Right kidney (tissue), 9 donors: ENCODE measurements at places on chromosomes 2 and 18.

DNA sequence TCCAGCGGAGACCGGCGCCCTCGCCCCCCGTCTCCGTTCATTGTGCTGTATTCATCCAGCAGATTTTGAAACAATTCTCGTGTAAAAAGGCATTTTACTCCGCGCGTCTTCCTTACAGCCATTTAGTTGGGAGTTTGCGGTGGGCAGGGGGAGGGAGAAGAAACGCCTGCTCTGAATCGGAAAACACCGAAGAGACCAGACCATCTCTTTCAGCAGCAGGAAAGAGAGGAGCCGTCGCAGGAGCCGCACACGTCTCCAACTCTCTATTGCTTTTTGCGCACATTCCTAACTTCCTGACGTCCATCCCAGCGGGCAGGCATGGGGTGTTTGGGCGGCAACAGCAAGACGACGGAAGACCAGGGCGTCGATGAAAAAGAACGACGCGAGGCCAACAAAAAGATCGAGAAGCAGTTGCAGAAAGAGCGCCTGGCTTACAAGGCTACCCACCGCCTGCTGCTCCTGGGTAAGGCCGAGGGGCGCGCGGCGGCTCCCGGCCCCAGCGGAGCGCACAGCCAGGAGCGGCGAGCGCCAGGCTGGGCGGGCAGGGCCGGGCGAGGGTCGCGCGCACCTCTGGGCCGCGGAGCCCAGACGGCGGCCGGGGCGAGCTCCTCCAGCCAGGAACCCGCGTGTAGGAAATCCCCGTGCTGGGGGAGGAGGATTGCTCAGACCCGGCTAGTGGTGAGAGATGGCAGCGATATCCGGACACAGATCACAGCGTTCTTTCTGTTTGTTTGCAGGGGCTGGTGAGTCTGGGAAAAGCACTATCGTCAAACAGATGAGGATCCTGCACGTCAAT lies 63.2 kb downstream of the GNAL start:
- DNase-seq: peak; percentile 79

DNA sequence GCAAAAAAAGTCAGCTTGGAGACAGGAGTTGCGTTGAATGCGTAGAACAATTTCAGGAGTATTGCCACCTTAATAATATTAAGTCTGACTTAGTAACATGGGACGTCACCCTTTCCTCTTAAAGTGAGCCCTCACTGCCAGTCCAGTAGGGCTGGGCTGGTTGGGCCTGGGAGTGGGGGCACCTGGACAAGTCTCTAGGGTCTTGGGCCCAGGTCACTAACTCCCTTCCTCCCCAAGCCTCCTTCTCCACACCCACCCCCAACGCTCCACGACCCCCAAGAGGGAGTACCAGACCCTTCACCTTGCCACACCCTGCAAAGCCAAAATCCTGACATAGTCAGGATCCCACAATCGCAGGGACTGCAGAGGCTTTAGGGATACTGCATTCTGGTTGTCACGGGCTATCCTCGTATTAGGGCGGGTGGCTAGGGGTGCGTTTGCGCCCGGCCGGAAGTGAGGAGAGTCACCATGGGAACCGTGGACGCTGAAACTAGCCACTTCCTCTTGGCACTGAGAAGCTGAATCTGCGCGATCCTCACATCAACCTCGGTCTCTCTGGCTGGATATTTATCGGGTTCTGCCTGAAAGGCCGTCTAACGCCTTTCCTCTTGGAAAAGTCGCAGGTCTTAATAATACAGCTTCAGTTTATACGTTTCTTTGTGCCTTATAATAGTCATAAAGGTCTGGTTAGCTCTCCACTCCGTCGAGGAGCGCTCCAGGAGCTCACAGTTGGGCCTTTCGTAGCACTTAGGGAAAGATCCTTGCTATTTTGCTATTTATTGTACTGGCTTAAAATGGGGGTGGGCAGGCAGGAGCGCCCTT lies 10.3 kb upstream of the CXXC1 start:
- peak; percentile 69 for DNase-seq

GRCh38 chr2:52897511-52898044 lies 870.0 kb upstream of the CHAC2 start:
- no peak for DNase-seq

- no peak for DNase-seq
Measured at GRCh38 chr2:139165041-139165440, 384.9 kb upstream of the NXPH2 start.

DNA sequence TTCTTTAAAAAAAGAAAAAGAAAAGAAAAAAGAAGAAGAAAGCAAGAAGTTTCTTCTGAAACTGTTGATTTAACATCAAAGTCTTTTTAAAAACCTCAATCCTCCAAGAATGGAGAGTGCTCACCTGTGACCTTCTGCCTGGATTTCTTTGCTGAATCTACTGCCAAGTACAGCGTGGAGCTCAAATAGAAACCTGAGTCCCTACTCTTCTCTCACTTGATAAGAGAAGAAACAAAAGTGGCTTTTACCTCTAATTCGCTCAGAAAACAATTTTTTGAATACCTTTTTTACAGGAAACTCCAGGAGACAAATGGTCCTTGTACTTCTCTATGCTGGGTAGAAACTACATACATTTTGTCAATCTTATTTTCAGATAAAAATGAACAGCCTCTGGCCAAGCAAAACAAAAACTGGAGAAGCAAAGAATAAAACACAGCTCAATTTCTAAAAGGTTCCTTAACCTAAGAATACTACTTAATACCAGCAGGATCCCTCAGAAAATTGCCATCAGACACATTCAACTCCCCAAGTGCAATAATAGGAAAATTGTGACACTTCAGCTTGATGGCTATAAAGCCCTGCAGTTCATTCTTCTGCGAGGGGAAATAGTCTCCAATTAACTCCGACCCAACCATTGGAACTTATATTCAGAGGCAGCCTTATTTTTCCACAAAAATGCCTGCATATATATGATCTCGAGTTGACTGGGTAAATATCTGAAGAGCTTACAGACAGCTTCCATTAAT lies 85.8 kb downstream of the GRB14 start:
- DNase-seq: no peak

DNA sequence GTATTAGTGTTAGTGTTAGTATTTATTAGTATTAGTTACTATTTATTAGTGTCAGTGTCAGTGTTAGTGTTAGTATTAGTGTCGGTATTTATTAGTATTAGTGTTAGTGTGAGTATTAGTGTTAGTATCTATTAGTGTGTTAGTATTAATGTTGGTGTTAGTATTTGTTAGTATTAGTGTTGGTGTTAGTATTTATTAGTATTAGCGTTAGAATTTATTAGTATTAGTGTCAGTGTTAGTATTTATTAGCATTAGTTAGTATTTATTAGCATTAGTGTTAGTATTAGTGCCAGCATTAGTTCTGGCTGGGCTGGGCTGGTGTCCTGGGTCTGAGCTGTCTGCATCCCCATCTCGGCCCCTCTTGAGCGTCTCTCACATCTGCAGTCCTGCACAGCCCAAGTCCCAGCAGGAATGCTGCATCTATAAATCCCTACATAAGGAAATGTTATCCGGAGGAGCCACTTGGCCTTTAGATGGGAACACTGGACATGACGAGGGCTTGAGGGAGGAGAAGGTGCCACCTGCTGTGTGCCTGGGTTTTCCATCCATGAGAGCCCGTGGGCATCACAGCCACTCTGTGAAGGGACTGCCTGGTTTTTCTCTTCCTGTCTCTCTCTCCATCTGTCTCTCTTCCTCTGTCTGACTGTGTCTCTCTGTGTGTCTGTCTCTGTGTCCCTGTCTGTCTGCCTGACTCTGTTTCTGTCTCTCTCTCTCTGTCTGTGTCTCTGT lies 33.6 kb downstream of the TWIST2 start:
- no peak for DNase-seq

- no peak for DNase-seq
Measured at GRCh38 chr2:40935349-40935748, 483.5 kb upstream of the SLC8A1 start.

- DNase-seq: no peak
Measured at GRCh38 chr18:37481072-37481471, 84.5 kb downstream of the CELF4 start.

GRCh38 chr2:219415580-219416234 lies 2.5 kb upstream of the DES start:
- DNase-seq: no peak

GRCh38 chr2:39469807-39470206 lies 32.7 kb upstream of the MAP4K3 start:
- DNase-seq: no peak

- no peak for DNase-seq
Measured at GRCh38 chr2:120892967-120893667, 157.4 kb downstream of the GLI2 start.

DNA sequence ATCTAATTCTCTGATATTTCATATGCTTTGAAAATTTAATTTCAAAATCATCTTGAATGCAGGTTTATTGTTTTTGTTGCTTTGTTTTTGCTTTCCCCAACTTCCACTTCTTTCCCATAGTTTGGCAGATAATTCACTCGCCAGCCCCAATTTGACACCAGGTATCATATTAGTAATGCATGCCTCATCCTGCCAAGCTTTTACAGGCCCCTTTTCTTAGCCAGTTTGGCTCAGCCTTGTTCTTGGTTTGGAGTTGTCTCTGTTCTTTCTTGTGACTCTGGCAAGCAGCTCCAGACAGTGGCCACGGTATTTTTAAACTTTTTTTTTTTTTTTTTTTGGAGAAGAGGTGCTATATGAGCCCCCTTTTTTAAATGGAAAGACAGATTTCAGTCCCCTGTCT lies 65.3 kb downstream of the PMS1 start:
- no peak for DNase-seq

DNA sequence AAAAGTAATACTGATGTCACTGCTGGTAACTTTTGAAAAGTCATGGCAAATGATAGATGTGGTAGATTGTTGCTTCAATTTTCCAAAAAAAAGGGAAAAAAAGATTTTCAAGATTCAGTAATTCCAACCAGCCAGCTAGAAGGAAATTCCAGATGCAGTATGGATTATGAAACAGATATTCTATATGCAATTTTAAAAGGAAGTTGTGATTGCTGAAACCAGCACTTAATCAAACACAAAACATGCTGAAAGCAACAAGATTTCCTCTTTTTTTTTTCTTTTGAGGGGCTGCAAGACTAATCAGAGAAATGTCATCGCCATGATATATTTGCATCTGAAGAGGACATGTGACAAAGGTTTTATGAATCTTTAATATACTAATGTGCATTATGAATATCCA lies 5.1 kb upstream of the HNMT start:
- no peak for DNase-seq

DNA sequence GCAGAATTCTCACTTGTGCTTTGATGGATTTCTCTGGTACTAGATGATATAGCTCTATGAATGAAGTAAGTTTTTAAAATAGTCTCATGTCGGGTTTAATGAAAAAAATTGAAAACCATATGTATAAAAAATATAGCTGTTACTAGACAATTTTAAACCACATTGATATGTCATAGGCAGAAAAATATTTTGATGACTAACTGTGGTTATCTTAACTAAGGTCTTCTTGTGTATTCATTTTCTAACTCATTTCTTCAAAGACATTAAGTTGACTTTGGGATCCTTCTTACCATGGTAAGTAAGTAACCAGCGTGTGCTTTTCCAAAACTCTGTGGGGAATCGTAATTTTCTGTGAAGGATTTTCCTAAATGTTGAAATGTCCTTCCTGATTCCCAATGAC lies 160.9 kb upstream of the COL3A1 start:
- no peak for DNase-seq

DNA sequence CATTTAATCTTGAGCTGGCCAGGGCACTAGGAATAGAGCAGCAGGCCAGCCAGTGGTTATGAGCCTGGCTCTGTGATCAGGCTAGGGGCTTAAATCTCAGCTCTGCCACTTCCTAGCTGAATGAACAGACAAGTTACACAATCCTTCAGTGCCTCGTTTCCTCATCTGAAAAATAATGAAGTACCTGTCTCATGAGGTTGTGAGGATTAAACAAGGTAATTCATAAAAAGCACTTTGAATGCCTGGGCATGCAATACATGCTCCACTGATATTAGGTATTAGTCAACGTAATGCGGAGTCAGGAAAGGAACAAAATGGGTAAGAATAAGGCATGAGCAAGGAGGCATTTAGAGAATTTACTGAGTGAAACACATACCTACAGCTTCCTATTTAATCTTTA lies 100.2 kb downstream of the CCBE1 start:
- DNase-seq: no peak

- no peak for DNase-seq
Measured at GRCh38 chr2:196399096-196399495, 227.7 kb upstream of the STK17B start.

DNA sequence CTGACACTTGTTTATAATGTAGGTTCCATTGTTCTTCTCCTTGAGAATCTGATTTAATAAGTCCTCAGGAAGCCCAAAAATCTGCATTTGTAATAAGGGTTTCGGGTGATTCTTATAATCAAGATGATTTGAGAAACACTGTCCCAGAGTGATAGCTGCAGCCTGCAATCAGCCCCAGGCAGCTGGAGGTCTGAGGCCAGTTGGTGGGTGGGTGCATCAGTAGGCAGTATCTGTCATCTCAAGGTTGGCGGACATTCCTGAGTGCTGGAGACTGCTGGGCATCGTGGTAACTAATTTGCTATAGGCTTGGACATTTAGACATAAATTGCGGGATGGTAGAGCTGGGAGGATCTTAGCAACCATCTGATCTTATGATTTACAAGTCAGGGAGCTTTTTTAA lies 2.7 kb upstream of the IL18RAP start:
- DNase-seq: no peak

DNA sequence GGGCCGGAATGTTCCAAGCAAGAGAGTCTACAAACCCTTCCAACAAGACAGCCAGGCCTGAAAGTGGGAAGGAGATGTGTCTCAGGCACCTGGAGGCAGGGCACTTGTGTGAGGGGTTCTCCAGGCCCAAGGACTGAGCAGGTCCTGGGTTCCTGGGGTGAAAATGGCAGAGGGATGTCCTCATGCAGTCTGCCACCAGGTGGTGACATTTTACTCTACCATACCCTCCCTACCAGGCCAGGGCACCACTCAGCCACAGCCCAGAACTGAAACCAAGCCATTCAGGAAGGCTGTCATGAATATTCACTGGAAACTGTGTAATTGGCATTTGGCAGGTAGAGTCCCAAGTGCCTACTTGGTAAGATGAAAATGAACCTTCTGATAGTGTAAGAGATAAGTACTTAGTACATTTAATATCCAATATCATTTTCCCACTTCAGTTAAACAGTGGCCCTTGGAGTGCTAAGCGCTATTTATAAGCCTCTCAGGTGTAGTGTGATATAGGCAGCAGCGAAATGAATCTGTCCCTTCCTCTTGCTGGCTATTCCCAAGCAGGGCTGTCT lies 185.1 kb downstream of the MYO5B start:
- DNase-seq: peak; percentile 13

DNA sequence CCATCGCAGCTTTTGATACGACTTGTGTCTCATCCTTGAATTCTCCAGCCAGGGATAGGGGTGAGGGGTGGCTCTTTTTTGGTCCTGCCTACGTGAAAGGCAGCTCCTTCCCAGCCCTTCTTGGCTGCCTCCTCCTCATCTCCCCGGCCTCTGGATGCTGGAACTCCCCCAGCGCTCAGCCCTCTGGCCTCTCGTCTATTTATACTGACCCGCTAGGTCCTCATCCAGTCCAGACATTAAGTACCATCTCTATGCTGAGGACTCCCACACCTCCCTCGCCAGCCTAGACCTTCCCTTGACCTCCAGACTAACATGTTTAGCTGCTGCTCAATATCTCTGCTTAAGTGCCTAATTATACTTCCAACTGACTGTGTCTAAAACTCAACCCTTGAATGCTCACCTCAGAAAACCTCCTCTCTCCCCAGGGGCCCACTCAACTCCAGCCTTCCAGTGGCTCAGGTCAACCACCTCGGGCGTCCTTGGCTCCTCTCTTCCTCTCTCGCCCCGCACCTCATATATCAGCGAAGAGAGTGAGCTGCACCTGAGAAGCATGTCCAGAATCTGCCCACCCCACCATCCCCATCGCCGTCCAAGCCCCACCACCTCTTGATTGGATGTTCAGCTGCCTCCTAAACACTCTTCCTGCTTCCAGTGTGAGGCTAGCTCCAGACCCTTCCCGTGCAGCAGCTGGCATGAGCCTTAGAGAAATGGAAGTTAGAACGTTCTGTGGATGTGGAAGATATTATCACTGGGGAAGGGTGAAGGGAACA lies 34.8 kb downstream of the TOGARAM2 start:
- no peak for DNase-seq
